ENCODE measurements at places on chromosomes 6 and 20.

DNA sequence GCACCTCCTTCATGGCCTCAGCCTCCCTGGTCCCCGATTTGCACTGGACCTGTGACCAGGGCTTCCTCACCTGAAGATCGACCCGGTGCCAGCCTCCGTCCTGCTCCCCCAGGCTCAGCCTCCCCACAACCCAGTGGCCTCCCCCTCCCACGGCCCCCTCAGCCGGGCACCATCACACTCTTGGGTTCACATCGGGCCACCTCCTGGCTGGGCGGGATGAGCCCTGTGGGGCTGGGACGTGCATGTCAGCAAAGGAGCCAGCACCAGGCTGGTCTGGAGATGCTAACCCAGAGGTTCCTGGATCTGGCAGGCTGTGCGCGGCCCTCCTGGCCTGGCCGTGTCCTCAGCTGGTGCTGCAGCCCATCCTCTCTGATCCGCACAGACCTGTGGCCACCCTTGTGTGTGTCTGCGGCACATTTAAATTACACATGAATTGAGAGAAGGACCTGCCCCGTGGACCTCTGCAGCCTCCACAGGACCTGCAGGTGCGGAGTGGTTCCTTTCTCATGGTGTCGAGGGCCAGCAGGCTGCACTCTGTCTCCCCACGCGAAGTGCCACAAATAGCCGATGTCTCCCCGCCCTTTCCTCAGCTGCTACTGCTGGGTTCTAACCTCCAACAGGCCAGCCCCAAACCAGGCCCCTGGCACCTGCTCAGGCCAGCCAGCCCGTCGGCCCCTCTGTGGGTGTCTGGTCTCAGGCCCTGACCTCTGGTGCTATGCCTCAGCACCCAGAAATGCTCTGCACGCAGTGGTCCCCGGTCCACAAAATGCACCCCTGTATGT is 237.5 kb downstream of the ERMARD start:
- DNase-seq = no peak

GRCh38 chr6:101818051-101818450 is 424.5 kb downstream of the GRIK2 start:
- DNase-seq = no peak

GRCh38 chr6:123551939-123552707 is 84.6 kb downstream of the TRDN start:
- DNase-seq = no peak

GRCh38 chr20:49608752-49609670 is 41.1 kb upstream of the PTGIS start:
- peak; percentile 61 for DNase-seq

DNA sequence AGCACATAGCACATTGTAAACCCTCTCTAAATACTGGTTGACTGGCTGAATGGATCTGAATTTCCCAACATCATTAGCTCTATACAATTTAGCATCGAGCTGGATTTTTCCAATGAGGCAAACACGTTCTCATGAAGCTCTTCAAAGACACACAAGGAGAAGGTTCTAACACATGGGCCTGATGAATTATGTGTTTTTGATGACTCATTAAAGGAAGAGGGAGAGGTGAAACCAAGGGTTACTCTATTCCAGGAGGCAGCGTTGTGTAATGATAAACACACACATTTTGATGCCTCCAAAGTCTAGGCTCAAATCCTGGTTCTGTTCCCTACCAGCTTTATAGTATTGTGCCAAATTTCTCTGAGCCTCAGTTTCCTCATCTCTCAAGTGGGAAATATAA is 84.3 kb downstream of the PFDN4 start:
- no peak for DNase-seq

DNA sequence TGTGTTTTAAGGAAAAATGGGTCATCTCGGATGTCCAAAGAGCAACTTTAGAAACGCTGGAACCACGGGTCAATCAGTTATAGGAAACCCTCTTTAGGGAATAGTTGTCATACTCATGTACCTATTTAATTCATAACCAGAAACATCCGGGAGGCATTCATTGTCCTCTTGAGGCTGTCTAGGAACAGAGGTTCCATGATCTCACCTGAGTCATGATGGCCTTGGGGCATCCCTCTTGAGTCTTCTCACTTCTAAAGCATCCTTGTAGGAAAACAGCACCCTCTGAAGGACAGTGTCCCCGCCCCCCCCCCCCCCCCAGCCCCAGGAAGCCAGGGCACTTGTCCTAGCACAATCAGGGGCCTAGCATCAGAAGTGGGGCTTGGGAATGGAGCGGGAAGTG is 46.3 kb upstream of the CDH4 start:
- no peak for DNase-seq

GRCh38 chr20:1779567-1779966 is 115.6 kb upstream of the SIRPA start:
- no peak for DNase-seq

DNA sequence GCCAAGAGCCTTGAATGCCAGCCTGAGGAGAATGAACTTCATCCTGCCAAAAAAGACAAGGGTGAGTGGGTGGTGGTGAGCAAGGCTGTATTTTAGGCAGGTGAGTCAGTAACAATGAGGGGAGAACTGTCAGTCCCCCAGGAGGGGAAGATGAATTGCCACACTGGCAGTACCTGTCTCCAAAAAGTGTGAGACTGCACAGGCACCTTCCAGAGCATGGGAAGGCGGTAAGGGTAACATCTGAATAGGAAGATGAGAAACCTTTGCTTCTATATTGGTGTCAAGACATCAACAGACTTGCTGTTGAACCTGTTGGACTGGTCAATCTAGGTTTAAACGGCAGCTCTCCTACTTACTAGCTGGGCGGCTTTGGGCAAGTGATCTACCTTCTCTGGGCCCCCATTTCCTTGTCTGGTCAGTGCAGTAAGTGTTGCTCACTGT is 30.9 kb downstream of the STK35 start:
- no peak for DNase-seq

- DNase-seq = no peak
These were observed 46.6 kb downstream of the HDDC2 start for GRCh38 chr6:125255201-125255600.

GRCh38 chr6:14209000-14209399 is 91.4 kb downstream of the CD83 start:
- DNase-seq = no peak

GRCh38 chr20:22533823-22534751 is 50.3 kb downstream of the FOXA2 start:
- no peak for DNase-seq

GRCh38 chr6:146650799-146651481 is 52.2 kb downstream of the ADGB start:
- DNase-seq = no peak

- no peak for DNase-seq
These were observed 215.1 kb downstream of the PRL start for GRCh38 chr6:22081709-22082108.

DNA sequence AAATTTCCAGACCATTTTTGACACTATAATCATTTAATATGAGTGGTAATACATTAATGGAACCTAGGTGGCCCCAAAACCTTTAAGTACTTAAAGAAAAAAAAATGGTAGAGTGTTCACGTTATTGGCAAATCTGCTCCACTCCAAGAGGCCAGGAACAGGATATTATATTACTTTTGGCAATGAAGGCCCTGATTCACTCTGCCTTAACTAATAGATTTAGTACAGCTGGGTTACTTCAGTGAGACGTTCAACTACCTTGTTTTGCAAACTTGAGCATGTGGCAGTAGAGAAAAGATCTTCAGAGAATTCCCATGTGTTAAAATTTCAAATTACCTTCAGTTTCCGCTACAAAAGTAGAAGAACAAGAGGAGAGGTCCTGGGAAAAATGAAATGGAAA is 12.8 kb downstream of the ADNP start:
- DNase-seq = no peak

- no peak for DNase-seq
These were observed 83.8 kb downstream of the IRF4 start for GRCh38 chr6:475314-475713.

GRCh38 chr6:137944793-137945498 is 77.9 kb downstream of the TNFAIP3 start:
- no peak for DNase-seq

GRCh38 chr6:119734227-119734626 is 384.7 kb upstream of the MAN1A1 start:
- no peak for DNase-seq

GRCh38 chr20:6718662-6719368 is 48.7 kb upstream of the BMP2 start:
- no peak for DNase-seq

DNA sequence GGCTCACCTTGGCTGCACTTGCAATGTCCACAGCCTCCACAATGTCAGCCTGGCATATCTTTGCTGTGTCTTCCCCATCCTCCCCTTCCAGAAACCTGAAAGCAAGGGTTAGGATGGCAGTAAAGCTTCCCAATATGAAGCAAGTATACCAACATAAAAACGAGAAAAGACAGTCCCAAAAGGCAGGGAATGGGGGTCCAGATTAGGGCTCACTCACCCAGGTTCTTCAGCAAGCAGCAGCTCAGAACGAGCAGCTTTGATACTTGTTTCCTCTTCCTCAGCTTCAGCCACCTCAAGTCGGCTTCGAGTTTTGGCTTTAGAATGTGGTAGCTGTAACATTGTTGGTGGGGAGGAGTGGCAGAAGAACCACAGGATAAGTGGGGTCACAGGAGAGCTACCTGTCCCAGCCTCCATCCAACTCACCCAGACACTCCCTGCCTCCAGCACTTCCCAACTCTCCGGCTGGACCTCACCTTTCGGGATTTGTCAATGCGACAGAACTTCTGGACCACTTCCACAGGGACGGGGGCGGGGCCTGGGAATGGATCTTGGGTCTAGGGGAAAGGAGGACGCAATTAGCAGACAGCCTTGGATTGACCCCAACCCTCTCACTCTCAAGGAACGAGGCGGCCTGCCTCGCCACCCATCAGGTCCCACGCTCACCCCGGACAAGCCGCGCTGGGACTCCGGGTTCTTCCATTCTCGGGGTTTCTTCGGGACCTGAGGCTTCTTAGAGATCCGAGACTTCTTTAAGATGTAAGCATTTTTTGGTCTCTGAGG is 708 bp downstream of the WDR46 start:
- no peak for DNase-seq

DNA sequence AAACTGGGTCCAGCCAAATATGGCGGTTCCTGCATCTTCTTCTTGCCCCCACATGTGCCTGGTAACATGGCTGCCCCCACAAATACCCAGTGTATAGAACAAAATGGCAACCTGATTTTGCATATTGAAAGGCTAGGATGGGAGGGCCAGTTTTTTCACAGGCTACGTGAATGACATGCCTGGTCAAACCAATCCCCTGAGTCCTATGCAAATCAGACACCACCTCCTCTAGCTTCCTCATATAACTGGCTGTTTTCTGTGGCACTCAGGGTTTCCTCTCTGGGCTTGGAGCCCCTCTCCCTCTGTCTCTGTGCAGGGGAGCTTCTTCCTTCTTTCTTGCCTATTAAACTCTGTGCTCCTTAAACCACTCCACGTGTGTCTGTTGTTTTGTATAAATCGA is 372.1 kb downstream of the KIF16B start:
- DNase-seq = no peak

- DNase-seq = no peak
These were observed 6.3 kb downstream of the RIMS1 start for GRCh38 chr6:71892641-71893040.

DNA sequence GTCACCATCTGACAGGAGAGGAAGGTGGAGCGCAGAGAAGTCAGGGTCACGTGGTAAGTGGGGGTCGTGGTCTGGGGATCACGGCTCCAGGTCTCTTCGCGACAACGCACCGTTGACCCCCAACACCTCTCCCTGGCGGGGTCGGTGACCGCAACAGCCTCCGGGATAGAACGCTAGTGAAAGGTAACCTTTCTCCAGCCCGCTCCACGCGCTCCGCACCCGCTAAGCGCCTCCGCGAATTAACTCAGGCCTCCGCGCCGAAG is 600 bp upstream of the SYNJ2 start:
- no peak for DNase-seq

- no peak for DNase-seq
These were observed 64.4 kb downstream of the TULP4 start for GRCh38 chr6:158376631-158377081.

- DNase-seq = no peak
These were observed 164.7 kb upstream of the RIMS1 start for GRCh38 chr6:71721642-71722041.

- DNase-seq = no peak
These were observed 25.5 kb upstream of the MANEA start for GRCh38 chr6:95551678-95552324.

- DNase-seq = no peak
These were observed 68.3 kb downstream of the CEBPB start for GRCh38 chr20:50258790-50259483.

DNA sequence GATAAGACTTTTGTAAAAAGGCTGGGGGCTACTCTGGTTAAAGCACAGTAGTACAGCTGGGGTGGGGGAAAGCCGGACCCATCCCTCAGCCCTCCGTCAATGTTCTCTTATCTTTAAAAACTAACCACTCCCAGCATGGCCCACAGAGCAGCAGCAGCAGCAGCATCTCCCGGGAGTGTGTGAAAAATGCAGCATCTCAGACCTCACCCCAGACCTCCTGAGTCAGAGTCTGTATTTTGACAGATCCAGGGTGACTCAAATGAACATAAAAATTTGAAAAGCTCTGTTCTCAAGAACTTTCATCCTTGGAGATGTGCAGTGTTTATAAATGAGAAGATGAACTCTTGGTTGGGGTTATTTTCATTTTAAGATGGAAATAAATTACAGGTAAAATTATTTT is 277.7 kb upstream of the ECI2 start:
- no peak for DNase-seq

GRCh38 chr20:3781153-3781910 is at the start of gene SPEF1:
Gene SPEF1, minus strand, starts transcription at chr20:3781448. Its CDS starts 161 bp downstream, at chr20:3781287.
- peak; percentile 20 for DNase-seq

- DNase-seq = no peak
These were observed 15.0 kb upstream of the MARCKS start for GRCh38 chr6:113842165-113842564.

- DNase-seq = no peak
These were observed 5.2 kb downstream of the OR11A1 start for GRCh38 chr6:29451471-29452193.

DNA sequence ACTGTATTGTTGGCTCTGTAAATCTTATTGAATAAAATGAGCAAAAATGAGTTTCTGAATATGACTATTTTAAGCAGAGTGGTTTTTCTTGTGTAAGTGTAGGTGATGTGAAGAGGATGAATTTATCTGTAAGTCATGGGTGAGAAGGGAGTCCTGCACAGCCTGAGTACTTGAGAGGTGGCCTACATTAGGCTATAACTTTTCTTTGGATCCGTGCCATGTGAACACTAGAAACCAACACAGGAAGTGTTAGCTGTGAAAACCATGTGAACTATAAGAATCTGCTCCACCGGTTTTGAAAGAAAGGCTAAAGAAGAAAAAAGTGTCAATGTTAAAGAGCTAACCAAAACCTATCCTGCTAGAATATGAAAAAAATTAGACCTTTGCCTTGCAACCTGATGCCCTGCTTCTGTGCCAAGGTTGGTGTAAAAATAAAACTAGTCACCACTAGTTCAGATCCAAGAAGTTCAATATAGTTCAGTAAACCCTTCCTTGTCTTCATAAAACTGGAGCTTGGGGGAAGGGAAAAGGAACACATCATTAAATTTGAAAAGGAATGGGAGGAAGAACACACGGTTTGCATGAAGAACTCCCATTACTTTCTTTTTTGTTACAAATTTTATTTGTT is 21.3 kb downstream of the PLCB1 start:
- no peak for DNase-seq

All from effector CD4-positive, alpha-beta T cell (primary cell).